Activated T-helper 1 cell treated with anti-CD3 and anti-CD28 coated beads, Interleukin-12 subunit alpha, Interleukin-12 subunit beta, Interleukin-2, Interleukin-4 antibody, amounts not matched to agents 30 ng/mL and 10 ng/mL and 1 ng/mL, durations not matched to agents 14 hours and 24 hours and 36 hours (primary cell): ENCODE measurements at places on chromosomes 2 and 18. TPM values are rescaled to one million over a fixed set of nuclear protein-coding genes. Genes with fewer than 3 reads are reported as not detected.

GRCh38 chr2:96801005-96801785, 14.9 kb upstream of the CNNM3 start:
- peaks cover 2% of the 10 kb centered on the region for H3K4me1 ChIP-seq
- peak; percentile 49 for DNase-seq
- H3K36me3 ChIP-seq, result peaks cover 2% of the 10 kb centered on the region
- H3K27me3 ChIP-seq, result no peaks in the 10 kb centered on the region
- no peak overlapping the region for H3K4me3 ChIP-seq
- H3K27ac ChIP-seq, result no peak overlapping the region

GRCh38 chr2:174078275-174078674, 113.1 kb upstream of the SP3 start:
- H3K36me3 ChIP-seq, result peaks cover 5% of the 10 kb centered on the region
- no peaks in the 10 kb centered on the region for H3K27me3 ChIP-seq
- H3K4me3 ChIP-seq, result no peak overlapping the region
- no peak for DNase-seq
- no peaks in the 10 kb centered on the region for H3K4me1 ChIP-seq

GRCh38 chr18:36283448-36283847, 14.1 kb upstream of the FHOD3 start:
- no peak overlapping the region for H3K27ac ChIP-seq
- H3K4me3 ChIP-seq, result no peak overlapping the region

- H3K27ac ChIP-seq, result no peak overlapping the region
- H3K4me1 ChIP-seq, result no peaks in the 10 kb centered on the region
- no peak for DNase-seq
- H3K4me3 ChIP-seq, result no peak overlapping the region
- H3K27me3 ChIP-seq, result no peaks in the 10 kb centered on the region
Observed at GRCh38 chr2:99905025-99905424, 237.4 kb downstream of the AFF3 start.

DNA sequence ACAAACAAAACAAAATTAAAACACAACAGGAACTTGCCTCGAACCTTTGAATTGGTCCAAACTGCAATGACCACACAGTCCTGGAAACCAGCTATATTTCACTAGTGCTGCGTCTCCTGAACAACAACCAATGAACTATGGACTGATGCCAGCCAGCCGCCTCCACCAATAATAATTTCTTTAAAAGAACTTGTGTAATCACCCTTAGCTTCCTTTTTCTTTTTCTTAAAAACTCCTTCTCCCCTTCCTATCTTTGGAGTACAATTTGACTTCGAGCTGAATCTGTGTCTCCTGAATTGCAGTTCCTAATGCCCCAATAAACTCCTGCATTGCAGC, 1.6 kb upstream of the CXXC1 start:
- H3K4me1 ChIP-seq, result peaks cover 25% of the 10 kb centered on the region
- peaks cover 23% of the 10 kb centered on the region for H3K36me3 ChIP-seq
- no peaks in the 10 kb centered on the region for H3K27me3 ChIP-seq
- DNase-seq, result no peak
- H3K4me3 ChIP-seq, result peak overlapping the region; percentile 68
- peak overlapping the region; percentile 69 for H3K27ac ChIP-seq

- no peak overlapping the region for H3K27ac ChIP-seq
- no peaks in the 10 kb centered on the region for H3K36me3 ChIP-seq
- no peak overlapping the region for H3K4me3 ChIP-seq
- peaks cover 2% of the 10 kb centered on the region for H3K27me3 ChIP-seq
Observed at GRCh38 chr2:132978840-132979239, 308.8 kb upstream of the LYPD1 start.

- no peaks in the 10 kb centered on the region for H3K27me3 ChIP-seq
- no peak overlapping the region for H3K4me3 ChIP-seq
- H3K27ac ChIP-seq, result no peak overlapping the region
- no peak for DNase-seq
- H3K4me1 ChIP-seq, result peaks cover 13% of the 10 kb centered on the region
- no peaks in the 10 kb centered on the region for H3K36me3 ChIP-seq
Observed at GRCh38 chr18:11951390-11951851, 29.9 kb upstream of the IMPA2 start.

- DNase-seq, result no peak
- no peak overlapping the region for H3K4me3 ChIP-seq
- H3K27me3 ChIP-seq, result peaks cover 2% of the 10 kb centered on the region
- no peaks in the 10 kb centered on the region for H3K4me1 ChIP-seq
Observed at GRCh38 chr18:45166836-45167551, 448.3 kb upstream of the SLC14A2 start.

DNA sequence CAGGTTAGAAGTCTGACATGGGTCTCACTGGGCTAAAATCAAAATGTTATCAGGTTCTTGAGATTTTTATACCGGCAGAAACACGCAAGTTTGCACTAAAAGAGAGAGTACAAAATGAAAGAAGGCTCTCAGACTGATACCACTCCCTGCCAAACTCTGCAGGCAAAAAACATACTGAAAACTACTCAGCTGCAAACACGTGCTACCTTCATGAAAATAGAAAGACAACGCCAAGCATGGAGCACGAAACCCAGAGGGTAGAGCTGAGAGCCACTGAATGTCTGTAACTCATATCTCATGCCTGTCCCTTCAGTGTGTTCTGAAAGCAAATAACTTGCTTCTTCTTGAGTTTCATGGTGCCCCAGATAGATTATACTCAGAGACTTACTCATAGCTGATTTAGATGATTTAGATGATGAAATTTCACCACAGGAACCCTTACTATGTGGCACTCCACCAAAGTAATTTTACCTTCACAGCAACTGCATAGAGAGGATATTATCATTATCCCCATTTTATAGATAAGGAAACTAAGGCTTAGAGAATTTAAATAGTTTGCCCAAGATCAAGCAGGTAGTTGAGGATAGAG, 313.0 kb upstream of the SLC39A10 start:
- H3K36me3 ChIP-seq, result no peaks in the 10 kb centered on the region
- H3K27me3 ChIP-seq, result no peaks in the 10 kb centered on the region
- no peaks in the 10 kb centered on the region for H3K4me1 ChIP-seq
- no peak overlapping the region for H3K4me3 ChIP-seq
- no peak overlapping the region for H3K27ac ChIP-seq

- no peak for DNase-seq
- no peak overlapping the region for H3K4me3 ChIP-seq
- no peaks in the 10 kb centered on the region for H3K36me3 ChIP-seq
- H3K4me1 ChIP-seq, result no peaks in the 10 kb centered on the region
- H3K27me3 ChIP-seq, result peaks cover 7% of the 10 kb centered on the region
Observed at GRCh38 chr2:238598802-238599530, 172.2 kb downstream of the ASB1 start.

GRCh38 chr2:8125741-8126711, 555.8 kb upstream of the ID2 start:
- no peaks in the 10 kb centered on the region for H3K4me1 ChIP-seq
- DNase-seq, result no peak
- peaks cover 7% of the 10 kb centered on the region for H3K27me3 ChIP-seq
- H3K36me3 ChIP-seq, result peaks cover 1% of the 10 kb centered on the region

ZNF521 gene
- total RNA-seq, result not detected in 2 replicates

KANSL1L gene
- 3.0 and 3.6 TPM in 2 replicates for total RNA-seq

DSC2 gene
- total RNA-seq, result not detected in 2 replicates

SAG gene
- total RNA-seq, result 0.08 and 0.32 TPM in 2 replicates

MITD1 gene
- total RNA-seq, result 45.3 and 50.1 TPM in 2 replicates

RIT2 gene
- not detected in 2 replicates for total RNA-seq

ACMSD gene
- not detected in 2 replicates for total RNA-seq

PSMA8 gene
- total RNA-seq, result 0.44 and 0.49 TPM in 2 replicates
